GM19239 (cell line): ENCODE measurements at places on chromosomes 7 and 10.

- DNase-seq: no peak
Observed at GRCh38 chr7:138154661-138155060, 78.4 kb downstream of the AKR1D1 start.

DNA sequence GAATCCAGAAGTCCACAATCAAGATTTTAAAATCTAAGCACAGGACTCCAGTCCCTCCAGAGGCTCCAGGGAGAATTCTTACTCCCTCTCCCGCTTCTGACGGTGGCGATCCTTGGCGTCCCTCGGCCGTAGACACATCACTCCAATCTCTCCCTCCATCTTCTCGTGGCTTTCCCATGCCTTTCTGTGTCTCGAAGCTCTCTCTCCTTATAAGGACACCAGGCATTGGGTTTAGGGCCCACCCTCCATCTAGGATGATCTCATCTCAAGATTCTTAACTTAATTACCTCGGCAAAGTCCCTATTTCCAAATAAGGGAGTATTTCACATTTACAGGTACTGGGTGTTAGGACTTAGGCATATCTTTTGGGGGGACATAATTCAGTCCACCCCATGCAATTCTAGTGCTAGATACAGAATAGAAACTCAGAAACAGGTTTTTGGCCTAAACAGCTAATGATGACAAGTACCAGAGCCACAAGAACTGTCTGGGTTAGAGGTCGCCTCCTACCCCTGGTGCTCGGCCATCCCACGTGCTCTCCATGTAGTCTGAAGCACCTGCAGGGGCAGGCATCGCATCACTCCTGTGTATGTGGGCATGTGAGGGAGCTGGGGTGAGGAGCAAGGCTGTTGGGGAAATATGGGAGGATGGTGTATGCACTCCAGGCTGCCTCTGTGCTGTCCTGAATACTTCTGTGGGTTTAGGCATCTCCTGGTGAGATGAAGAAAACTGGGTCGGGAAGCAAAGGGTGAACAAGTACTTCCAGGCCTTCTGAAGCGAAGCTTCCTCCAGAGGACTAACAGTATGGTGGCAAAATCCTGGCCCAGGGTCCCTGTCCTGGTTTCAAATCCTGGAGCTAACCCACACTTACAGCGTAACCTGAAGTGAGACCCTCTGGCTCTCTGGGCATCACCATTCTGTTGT, 298.3 kb upstream of the ZMIZ1 start:
- no peak for DNase-seq

- DNase-seq: no peak
Observed at GRCh38 chr10:49010295-49010694, 70.7 kb upstream of the LRRC18 start.

DNA sequence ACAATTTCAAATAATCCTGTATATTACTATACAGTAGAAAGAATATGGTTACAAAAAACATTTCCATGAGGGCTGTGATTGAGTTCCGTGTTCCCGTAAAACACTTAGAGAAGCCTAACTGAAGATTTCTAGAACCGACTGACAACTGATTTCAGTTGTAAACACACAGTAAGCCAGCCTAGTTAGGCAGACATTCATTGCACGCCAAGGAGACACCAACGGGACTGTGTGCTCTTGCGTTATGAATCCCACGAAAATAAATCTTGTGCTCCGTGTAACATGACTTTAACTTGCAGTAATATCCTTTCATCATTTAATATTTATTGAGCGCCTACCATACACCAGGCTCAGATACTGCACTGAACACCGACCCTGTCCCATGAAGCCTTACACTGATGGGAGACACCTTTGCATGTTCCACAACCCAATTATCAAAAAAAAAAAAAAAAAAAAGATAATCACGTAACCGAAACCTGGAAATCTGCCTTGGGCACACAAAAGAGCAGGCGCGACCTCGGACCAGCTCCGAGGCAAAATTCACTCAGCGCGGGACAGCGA, 420 bp upstream of the KLHL7 start:
- no peak for DNase-seq

GRCh38 chr7:107854454-107854853, 36.5 kb upstream of the DLD start:
- DNase-seq: no peak

DNA sequence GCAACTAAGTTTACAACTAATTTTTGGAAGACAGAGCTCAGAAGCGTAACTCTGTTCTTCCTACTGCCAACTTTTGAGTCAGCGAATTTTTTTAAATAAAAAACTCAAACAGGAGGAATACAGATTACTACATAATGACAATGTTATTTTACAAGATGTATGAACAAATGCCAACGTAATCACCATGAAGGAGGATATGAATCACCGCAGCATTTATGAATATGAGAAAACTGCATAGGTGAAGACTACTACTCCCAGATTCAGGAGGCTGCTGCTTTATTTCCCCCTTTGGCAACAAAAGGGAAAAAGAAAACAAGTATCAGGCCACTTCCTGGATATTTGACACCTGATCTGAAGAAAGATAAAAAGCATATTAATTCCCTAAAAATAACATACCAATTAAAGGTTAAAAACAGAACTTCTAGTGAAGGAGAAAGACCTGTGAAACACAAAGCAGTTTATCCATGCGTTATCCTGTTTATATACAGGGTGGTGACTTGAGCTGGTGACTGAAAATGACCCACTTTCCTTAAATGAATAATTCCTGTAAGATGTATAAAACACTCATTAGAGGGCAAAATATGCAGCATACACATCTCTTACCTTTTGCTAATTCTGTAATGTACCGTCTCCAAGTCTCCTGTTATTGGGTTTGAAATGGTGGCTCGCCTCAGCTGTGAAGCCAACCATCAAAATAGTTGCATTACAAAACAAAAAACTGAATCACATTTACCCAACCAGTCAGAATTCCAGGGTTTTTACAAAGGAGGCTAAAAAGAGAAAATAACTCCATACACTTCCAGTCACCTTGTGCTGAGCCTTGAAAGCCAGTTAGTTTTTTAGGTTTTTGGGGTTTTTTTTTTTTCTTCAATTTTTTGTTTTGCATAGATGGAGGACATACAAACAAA, 52.0 kb downstream of the P4HA1 start:
- DNase-seq: no peak

DNA sequence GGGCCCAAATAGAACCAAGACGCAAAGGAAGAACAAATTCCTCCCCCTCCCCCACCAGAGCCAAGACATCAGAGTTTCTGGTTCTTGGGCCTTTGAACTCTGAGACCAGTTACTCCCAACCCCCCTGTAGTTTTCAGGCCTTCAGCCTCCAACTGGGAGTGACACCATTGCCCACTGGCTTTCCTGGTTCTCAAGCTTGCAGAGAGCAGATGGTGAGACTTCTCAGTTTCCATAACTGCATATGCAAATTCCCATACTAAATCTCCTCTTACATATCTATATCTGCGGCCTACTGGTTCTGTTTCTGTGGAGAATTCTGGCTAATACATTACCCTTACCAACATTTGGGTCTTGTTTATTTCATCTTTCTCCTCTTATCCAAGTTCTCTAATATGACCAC, 762.9 kb downstream of the GRM8 start:
- no peak for DNase-seq

- DNase-seq: no peak
Observed at GRCh38 chr10:75876710-75877109, 445.3 kb downstream of the LRMDA start.

GRCh38 chr7:37952240-37952639, 31.8 kb downstream of the EPDR1 start:
- DNase-seq: no peak

GRCh38 chr7:75879771-75880184, 944 bp downstream of the RHBDD2 start:
- no peak for DNase-seq

GRCh38 chr10:2929480-2930258, 137.7 kb upstream of the PFKP start:
- DNase-seq: no peak

GRCh38 chr7:116672596-116673456, 830 bp downstream of the MET start:
- no peak for DNase-seq

DNA sequence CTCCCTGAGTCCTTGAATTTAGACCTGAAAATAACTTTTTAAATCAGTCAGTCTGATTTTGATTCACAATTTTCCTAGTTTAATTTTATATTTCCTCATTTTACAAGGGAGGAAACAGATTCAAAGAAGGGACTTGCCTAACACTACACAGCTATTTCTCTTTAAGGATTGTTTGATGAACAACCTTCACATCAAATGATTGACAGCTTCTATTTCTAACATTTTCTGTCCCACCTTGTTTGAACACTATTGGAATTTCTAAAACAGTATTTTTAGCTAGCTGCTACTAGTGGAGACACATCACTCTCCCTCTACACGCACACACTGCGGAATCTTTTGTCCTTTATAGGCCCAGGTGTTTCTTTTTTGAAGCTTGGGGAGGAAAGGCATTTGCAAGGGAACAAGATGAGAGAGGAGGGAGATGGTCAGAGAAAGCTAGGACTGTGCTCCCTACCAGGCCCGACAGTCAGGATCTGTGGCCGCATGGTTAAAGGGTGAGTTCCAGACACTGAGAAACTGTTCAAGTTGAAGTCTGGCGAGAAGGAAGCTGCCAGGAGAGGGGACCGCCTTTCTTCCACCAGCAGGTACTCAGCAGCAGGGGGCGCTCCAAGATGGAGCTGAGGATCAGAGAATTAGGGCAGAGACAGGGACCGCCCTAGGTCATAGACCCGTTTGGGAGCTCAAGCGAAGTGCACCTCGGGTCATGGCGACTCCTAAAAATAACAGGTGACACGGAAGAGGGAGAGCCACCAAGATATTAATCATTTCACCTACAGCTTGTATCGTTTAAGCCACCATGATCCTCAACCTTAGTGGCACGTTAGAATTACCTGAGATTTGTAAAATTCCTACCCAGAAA, 49.7 kb downstream of the DNAJC12 start:
- no peak for DNase-seq

- no peak for DNase-seq
Observed at GRCh38 chr7:43278088-43278644, 165.7 kb downstream of the HECW1 start.

- DNase-seq: no peak
Observed at GRCh38 chr10:92573091-92573797, 649 bp downstream of the IDE start.

- DNase-seq: no peak
Observed at GRCh38 chr10:7302392-7302906, 108.4 kb downstream of the SFMBT2 start.

GRCh38 chr7:66198469-66198868, 6.7 kb upstream of the TPST1 start:
- no peak for DNase-seq

DNA sequence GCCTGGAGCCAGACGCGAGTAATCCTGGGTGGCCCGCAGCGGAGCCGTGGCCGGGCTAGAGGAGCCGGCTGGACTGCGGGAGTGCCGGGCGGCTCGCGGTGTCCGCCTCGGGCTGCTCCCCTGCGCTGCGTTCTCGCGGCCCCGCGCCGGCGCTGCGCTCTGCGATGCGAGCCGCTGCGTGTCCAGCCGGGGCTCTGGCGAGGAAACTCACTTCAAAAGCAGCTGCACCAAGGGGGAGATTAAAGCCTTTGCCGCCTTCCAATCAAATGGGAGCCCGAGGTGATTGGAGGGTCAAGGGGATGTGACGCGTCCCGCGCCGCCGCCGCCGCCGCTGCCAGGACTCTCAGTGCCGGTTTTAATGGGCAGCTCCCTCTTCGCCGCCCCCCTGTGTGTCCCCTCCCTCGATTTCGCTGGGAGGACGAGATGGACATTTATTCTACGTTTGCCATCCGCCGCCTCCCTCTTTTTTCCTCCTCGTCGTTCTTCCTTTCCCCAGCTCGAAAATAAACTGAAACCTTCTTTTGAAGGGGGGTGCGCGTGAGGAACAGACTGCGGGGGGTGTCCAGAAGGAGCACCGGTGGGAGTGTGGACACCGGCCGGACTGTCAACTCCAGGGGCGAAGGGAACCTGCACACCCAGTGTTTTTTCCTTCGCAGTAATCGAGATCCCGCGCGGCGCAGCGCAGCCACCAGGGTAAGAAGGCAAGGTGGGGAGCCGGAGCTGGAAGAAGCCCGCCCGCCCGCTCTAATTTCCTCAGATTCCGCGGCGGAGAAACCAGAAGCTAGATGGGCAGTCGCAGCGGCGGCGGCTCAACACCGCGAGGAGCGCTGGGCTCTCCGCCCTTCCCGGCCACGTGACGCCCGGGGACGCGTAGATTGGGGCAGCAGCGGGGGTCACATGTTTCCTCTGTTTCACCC, at the start of gene ZNF503:
Gene ZNF503, minus strand, starts transcription at position 196 of the 917 bp plus-strand sequence. CDS start 345 bp downstream, outside the sequence.
- peak; percentile 82 for DNase-seq

- DNase-seq: no peak
Observed at GRCh38 chr10:92142512-92142911, 148.4 kb downstream of the CPEB3 start.

GRCh38 chr10:119667562-119668328, 16.6 kb downstream of the BAG3 start:
- DNase-seq: no peak

GRCh38 chr10:89352802-89353201, 25.0 kb downstream of the IFIT3 start:
- DNase-seq: no peak

GRCh38 chr7:106183952-106184351, 71.8 kb upstream of the SYPL1 start:
- DNase-seq: no peak

DNA sequence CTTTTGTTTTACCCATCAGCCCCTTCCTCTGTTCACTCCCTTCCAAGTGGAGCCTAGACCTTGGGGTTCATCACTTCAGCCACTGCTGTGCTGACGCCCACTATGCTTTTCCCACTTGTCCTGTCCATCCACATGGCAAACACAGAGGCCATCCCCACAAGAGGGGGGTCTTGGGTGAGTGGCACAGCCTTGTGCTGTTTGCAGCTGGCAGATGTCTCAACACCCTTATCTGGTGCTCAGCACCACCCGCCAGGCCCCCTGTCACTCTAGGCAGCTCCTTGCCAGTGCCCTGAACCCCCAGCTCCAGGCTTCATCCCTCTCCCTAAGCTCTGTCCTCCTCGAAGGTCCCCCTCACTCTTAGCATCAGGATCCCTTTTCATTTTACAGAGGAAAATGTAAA, 13.1 kb downstream of the BLVRA start:
- DNase-seq: no peak

DNA sequence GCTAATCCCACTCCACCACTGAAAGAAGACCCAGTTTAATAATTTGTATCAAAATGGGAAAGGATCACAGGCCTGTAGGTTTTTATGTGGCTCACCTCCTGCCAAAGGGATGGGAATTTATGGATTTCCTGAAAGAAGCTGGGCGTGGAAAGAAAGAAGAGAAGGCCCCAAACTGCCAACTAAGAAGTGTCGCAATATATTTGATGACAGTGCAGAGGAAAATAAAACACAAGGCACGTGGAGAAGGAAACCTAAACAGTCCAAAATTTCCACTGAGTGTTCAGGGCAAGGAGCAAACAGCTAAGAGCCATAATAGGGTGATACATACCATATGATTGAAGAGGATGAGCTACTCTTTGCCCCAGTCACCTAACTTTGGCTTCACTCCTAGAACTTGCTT, 667.2 kb downstream of the GATA3 start:
- no peak for DNase-seq

DNA sequence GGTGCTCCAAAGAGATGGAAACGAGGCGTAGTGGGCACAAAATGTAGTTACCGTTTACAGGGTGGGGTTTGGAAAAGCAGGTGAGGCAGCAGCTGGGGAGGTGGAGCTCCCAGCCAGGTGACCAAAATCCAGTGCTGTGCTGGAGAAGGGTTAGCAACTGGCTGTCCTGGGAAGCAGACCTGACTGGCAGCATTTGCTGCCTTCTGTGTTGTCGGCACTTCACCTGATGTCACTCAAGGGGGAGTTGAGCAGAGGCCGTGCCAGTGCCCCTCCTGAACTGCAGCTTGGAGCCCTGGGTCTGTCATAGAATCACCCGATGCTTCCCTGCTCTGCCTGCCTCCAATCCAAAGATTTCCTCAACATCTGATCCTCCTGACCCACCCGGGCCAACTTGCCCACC, 12.8 kb downstream of the GCK start:
- DNase-seq: no peak

- no peak for DNase-seq
Observed at GRCh38 chr10:3424111-3424851, 251.7 kb upstream of the PITRM1 start.
